ENCODE measurements at places on chromosomes 5 and 9. TPM values are rescaled to one million over a fixed set of nuclear protein-coding genes. Genes with fewer than 3 reads are reported as not detected.

Gene MYMK
- not detected for total RNA-seq

Gene SPATA31C2
- total RNA-seq: not detected

DNA sequence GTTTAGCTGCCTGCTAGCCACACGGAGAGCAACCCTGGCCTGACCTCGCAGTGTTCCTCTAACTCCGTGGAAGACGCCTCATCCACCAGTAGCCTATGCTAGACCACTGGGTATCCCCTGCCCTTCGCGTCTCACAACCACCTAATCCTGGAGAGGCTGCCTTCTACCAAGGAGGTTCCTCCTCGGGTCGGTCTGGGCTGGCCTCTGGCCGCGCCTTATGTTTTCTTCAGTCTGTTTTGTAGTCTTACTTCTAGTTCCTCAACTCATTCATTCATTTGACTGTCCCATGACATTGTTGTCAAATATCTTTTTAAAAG lies 1.6 kb upstream of the TPM2 start:
- no peak for DNase-seq
- H3K36me3 ChIP-seq: peaks cover 1% of the 10 kb centered on the region
- peaks cover 18% of the 10 kb centered on the region for H3K4me1 ChIP-seq
- peak overlapping the region; percentile 78 for H3K4me3 ChIP-seq
- no peaks in the 10 kb centered on the region for H3K27me3 ChIP-seq

Gene CENPH
- 95.2 TPM for total RNA-seq

DNA sequence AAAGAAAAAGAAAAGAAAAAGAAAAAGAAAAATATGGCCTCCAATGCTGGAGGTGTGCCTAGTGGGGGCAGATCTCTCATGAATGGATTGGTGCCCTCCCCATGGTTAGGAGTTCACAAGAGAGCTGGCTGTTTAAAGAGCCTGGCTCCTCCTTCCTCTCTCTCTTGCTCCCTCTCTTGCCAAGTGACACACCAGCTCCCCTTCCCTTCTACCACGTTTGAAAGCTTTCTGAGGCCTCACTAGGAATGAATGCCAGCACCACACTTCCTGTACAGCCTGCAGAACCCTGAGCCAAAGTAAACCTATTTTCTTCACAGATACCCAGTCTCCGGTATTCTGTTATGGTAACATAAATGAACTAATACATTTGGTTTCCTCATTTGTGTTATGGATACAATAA lies 14.4 kb upstream of the GALNT10 start:
- H3K36me3 ChIP-seq: no peaks in the 10 kb centered on the region
- H3K27me3 ChIP-seq: peaks cover 4% of the 10 kb centered on the region
- H3K4me3 ChIP-seq: no peak overlapping the region
- DNase-seq: no peak
- no peaks in the 10 kb centered on the region for H3K4me1 ChIP-seq

Gene TAF9
- total RNA-seq: 74.9 TPM

Gene TNFAIP8
- 142 TPM for total RNA-seq

Gene PITX1
- not detected for total RNA-seq

DNA sequence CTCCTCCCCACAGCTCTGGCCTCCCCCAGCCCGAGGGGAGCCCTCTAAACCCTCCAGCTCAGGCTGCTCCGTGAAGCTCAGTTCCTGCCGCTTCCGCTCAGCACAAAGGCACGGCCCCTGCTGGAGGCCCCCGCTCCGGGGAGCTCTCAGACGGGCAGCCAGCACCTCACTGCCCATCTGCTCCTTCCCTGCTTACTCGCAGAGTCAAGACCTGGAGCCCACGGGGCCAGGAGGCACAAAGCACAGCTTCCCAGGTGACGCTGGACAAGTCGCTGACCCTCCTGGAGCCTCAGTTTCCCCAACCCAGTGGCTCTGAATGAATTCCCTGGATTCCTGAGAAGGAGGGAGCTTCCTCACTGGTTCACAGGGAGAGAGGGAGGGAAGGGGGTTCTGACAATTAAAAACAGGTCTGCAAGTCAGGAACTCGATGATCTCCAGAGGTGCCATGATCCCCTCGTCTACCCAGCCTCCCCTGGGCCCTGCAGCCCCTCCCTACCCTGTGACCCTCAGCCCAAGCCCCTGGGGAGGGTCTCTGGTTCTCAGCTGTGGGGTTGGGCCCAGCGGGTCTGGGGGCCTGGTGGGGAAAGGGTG lies 36.2 kb downstream of the VAV2 start:
- H3K36me3 ChIP-seq: no peaks in the 10 kb centered on the region
- DNase-seq: peak; percentile 34
- H3K4me1 ChIP-seq: peaks cover 17% of the 10 kb centered on the region
- H3K27ac ChIP-seq: no peak overlapping the region
- no peak overlapping the region for H3K4me3 ChIP-seq

DNA sequence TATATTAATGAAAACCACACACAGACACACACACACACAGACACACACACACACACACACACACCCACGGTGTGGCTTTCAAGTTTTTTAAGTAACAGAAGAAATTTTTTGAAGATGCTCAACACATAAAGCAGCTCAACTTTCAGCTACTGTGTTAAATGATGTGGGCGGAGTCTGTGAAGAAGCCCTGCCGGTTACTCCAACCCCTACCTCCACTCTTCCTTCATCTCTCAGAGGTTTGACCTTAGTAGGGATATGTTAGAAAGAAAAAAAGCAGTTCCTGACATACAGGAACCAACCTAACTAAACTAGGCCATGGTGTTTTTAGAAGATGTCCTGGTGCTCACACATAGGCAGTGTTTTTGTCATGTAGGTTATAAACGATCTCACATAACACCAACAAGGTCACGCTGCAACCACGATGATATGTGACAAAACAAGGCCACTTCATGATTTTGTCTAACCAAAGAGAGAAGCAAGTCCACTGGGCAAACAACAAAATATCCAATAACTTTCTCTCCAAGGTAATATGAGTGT lies 112.8 kb downstream of the EMB start:
- H3K27ac ChIP-seq: no peak overlapping the region
- peaks cover 6% of the 10 kb centered on the region for H3K4me1 ChIP-seq
- no peak for DNase-seq
- H3K4me3 ChIP-seq: no peak overlapping the region
- H3K36me3 ChIP-seq: peaks cover 10% of the 10 kb centered on the region

Gene SPATA31A7
- total RNA-seq: not detected

DNA sequence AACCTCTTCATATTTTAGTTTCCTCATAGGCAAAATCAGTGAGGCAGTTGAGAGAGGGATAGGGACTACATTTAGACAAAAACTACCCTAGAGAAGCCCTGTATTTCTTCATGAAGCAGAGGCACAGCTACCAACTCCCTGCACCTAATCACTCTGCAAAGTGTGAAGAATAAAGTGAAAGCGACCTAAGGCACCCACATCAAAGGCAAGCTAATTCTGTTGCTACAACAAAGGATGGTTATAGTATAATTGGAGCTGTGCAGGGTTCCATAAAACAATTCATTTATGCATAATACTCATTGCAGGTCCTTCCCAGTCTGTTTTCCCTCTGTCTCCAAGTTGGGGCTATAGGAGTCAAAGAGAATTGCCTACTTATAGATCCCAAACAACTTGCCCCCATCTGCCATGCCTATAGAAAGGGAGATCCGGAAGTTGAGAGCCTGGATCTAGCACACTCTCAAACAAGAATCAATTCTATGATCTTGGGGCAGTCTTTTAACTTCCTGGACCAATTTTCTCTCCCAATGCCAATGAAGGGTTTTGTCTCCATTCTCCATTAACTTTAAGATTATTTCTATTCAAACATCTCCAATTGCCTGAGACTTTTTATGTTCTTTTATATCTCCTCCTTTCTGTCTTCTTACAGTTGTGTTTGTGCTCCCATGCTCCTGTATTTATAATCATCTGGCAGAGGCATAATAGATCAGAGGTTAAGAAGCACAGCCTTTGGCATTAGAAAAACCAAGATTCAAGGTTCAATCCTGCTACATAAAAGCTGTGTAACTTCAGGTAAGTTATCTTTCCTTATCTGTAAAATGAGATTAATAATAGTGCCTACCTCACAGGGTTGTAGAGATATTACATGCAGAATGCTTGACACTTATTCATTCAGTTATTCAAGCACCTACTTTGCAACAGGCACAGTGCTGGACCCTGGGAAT lies 56.0 kb upstream of the PTGER4 start:
- H3K36me3 ChIP-seq: no peaks in the 10 kb centered on the region
- H3K27ac ChIP-seq: no peak overlapping the region
- H3K27me3 ChIP-seq: no peaks in the 10 kb centered on the region
- H3K4me1 ChIP-seq: peaks cover 45% of the 10 kb centered on the region

Gene LCN6
- total RNA-seq: not detected
